ENCODE measurements at places on chromosomes 2 and 18. TPM values are rescaled to one million over a fixed set of nuclear protein-coding genes. Genes with fewer than 3 reads are reported as not detected.
A peak's percentile ranks its signal among the peaks of the same experiment; 100 is the strongest.

The CRYBA2 gene
- polyA plus RNA-seq: not detected

The LYG1 gene
- polyA plus RNA-seq: 0.80 TPM

DNA sequence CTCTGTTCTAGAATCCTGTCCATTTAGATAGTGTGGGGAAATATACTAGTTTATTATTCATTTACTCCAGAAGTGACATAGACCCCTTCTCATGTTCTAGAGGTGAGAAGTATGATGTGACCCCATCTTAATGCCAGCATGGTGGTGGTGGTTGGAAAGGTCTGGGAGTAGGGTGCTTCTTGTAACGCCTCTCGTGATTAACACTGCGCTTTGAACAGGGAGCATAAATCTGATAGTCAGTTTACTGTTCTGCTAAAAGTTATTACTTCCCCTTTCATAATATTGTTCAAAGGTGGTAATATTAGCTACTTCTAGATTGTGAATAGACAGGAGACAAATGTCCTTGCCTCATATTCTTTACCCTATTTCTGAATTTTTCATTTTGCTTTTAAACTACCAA lies 35.6 kb downstream of the EHBP1 start:
- H3K27ac ChIP-seq: no peak overlapping the region
- no peaks in the 10 kb centered on the region for H3K27me3 ChIP-seq
- H3K4me3 ChIP-seq: no peak overlapping the region

DNA sequence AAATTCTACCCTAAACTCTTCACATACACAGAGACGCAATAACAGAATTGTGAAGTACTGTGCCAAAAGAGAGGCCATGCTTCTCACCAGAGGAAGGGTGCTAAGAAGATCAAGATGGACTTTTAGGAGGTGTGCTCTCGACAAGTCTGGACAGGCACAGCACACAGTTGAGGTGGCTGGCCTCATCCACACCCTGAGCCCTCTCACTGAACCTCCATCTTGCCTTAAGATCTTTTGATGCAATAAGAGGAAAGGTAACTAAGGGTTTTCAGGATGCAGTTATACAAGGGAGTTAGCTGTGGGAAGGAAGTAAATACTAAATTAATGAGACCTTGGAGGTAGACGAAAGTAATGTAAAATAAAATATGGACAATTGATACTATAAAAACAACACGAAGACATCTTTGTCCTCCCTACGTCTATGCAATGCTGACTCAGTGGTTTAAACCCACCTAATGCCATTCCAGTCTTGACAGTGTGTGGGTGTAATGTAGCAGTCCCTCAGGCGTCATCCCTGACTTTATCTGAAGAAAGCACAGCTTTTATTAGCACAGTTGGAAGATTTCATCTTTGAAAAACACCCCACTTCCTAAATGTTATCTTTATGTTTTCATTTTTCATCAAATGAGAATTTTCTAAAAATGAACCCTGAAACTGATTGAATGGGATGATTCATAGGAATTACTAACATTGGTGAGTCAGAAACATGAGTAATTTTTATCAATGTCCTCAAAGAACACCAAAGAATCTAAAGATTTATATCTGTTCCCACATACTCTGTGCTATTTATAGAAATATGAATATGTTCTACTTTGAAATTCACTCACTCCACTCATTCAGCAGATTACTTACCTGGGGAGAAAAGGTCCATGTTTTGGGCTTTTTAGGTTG lies 34.0 kb upstream of the MALL start:
- no peaks in the 10 kb centered on the region for H3K4me1 ChIP-seq
- no peak overlapping the region for H3K27ac ChIP-seq
- no peak for DNase-seq

DNA sequence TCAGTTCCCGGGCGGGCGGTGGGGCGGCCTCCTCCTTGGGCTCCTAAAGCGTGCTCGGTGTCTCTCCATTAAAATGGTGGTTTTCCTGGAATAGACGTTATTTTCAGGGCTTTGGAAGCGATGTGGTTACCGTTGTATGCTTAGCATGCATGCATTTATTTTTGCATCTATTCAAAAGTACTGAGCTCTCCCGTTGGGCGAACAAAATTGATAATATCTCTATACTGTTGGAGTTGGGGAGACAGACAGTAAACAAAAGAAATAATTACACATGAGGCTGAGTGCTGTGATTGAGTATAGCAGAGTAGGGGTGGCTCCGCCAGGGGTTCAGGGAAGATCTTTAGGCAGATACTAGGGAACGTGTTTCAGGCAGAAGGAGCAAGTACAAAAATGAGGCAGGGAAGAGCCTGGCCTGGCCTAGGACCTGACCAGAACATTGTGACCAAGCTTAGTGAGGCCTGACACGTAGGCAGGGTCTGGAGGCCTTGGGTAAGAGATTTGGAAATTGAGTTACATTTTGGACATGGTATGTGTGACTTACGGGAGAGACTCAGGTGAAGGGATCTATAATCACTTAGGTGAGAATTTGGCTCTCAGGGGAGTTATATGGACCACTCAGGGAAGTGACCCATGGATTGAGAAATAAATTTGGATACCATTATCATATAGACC lies 674 bp downstream of the NCAPH start:
- H3K27me3 ChIP-seq: no peaks in the 10 kb centered on the region
- H3K4me1 ChIP-seq: no peaks in the 10 kb centered on the region
- H3K4me3 ChIP-seq: peak overlapping the region; percentile 83
- DNase-seq: no peak
- no peaks in the 10 kb centered on the region for H3K36me3 ChIP-seq

DNA sequence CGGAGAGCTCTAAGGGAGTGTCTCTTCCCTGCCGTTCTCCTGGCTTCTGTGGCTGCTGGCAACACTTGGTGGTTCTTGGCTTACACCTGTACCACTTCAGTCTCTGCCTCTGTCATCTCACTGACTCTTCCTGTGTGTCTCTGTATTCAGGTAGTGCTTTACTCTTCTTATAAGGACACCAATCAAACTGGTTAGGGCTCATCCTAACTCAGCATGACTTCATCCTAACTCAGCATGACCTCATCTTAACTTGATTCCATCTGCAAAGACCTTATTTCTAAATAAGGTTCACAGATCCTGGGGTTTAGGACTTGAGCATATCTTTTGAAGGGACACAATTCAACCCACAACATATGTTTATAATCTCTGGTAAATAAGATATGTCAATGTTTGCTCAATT lies 51.6 kb upstream of the DSEL start:
- no peaks in the 10 kb centered on the region for H3K4me1 ChIP-seq
- H3K4me3 ChIP-seq: no peak overlapping the region
- DNase-seq: no peak
- H3K27ac ChIP-seq: no peak overlapping the region
- no peaks in the 10 kb centered on the region for H3K27me3 ChIP-seq

All from heart left ventricle (tissue), 16 donors.